ENCODE measurements at places on chromosomes 11 and 22. TPM values are rescaled to one million over a fixed set of nuclear protein-coding genes. Genes with fewer than 3 reads are reported as not detected.

OR51E2 gene
- not detected for total RNA-seq

DNA sequence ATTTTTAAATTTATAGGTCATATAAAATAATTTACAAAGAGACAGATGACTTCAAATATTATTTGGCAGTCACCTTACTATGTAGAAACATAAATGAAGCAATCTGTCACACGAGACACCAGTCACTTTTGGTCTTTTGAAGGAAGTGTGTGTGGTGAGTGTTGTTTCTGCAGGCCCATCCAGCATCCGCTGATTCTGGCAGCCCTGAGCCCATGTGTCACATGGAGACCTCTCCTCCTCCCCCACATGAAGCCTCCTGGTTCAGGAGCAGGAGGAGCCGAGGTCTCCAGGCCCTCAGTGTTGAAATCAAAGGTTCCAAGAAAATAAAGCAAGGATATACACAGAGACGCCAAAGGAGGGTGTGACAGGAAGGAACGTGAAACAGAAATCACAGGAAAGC lies 60.1 kb downstream of the ARFGAP3 start:
- DNase-seq: no peak

RAB39A gene
- 10.8 TPM for total RNA-seq

GTSE1 gene
- 67.6 TPM for total RNA-seq

DNA sequence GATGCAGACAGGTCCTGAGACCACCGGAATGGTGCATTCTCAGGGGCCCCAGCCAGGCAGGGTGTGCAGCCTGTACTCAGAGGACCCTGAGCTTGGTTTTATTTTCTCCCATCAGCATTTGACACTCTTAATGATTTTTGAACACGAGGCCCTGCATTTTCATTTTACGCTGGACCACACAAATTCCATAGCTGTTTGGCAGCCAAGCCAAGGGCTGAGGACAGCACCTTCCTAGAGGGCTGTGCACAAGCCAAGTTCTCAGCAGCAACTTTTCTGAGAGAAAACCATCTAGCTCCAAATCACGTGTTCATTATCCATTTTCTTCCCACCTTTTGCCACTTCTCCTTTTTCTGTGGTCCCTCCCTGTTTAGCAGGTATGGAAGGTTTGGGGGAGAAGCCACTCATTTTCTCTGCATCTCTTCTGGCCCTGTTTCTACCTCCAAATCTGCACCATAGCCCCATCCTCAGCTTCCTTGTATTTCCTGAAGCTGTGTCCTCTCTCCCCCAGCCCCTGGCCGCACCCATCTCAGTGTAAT lies 60.4 kb downstream of the TRAF6 start:
- no peak for DNase-seq

GRCh38 chr11:14565845-14566244 lies 45.7 kb upstream of the PSMA1 start:
- DNase-seq: no peak
